ENCODE measurements at places on chromosomes 16 and 17.

DNA sequence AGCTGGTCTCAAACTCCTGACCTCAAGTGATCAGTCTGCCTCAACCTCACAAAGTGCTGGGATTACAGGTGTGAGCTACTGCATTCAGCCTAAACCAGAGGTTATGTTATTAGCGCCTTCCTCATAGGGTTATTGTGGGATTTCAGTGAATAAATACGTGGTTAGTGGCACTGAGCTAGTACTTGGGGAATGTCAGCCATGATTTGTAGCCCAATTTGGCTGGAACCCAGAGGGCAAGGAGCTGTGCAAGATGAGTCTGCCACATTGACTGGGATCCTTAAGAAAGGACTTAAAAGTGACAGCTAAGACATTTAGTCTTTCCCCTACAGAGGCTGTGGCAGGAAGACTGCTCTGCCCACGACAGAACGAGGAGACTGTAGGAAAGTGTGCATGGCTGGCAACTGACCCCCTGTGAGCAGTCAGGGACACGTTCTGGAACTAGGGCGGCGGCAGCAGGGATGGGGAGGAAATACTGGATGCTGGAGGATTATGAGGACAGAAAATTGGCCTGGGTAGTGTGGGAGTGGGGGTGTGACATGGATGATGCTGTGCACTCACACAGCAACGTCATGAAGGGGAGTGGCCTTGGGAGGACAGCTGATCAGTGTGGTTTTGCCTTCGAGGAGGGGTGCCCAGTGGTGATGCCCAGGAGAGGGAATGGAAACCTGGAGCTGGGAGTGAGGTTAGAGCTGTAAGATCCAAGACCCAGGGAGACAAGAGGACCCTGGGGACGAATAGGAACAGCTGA lies 14.6 kb downstream of the ATP5PD start:
- peak; percentile 53 for DNase-seq
- peaks cover 43% of the 10 kb centered on the region for H3K4me1 ChIP-seq
- no peaks in the 10 kb centered on the region for H3K36me3 ChIP-seq

DNA sequence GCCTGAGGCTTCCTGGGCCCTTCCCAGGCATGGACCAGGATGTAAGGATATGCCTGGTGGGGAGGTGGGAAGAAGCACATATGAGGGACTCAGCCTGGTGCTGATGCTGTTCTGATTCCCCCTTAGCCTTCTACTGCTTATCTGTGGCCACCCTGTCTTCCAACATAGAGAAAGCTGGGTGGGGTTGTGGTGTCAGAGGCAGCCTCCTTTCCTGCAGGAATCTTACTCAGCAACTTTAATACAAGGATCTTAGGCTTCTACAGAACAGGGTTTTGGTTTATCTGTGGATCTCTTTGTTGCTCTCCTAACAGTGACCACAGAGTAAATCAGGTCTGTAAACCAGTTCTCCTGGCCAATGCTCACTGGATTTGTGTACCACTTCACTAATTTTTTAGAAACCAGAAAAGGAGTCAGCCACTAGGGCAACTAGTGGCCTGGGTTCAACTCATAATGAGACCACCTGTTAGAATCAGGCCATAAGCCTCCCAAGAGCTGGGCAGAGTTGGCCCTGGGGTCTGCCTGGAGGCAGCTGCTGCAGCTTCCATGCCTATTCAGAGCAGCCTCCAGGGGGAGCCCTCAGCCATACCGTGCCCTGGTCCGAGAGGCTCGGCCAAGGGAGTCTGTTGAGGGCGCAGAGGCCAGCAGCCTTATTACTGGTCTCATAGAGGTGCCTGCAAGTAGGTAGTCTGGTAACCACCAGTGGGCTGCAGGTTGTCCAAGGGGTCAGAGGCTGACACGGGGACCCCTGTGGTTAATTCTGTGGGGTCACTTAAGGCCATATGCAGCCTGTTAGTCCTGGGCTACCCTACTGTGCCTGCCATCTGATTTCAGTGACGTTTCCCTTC lies 7.1 kb downstream of the HAS3 start:
- H3K4me1 ChIP-seq = peaks cover 3% of the 10 kb centered on the region
- H3K27ac ChIP-seq = no peak overlapping the region
- H3K4me3 ChIP-seq = no peak overlapping the region
- no peak for DNase-seq

DNA sequence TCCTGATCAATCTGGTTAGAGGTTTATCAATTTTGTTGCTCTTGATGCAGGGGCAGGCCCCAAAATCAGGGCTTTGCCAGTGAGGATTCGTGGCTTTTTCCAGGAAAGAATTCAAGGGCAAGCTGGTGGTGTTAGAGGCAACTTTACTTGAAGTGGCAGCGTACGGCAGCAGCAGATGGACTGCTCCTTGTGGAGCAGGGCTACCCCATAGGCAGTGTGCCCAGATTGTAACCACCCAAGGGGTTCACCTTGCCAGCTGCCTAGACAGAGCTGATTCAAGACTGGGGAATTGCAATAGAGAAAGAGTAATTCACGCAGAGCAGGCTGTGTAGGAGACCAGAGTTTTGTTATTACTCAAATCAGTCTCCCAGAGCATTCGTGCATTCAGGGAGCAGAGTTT lies 16.7 kb downstream of the DRC7 start:
- no peak overlapping the region for H3K4me3 ChIP-seq
- H3K27ac ChIP-seq = no peak overlapping the region
- no peaks in the 10 kb centered on the region for H3K4me1 ChIP-seq
- no peaks in the 10 kb centered on the region for H3K36me3 ChIP-seq
- DNase-seq = no peak

- no peaks in the 10 kb centered on the region for H3K36me3 ChIP-seq
- H3K27me3 ChIP-seq = no peaks in the 10 kb centered on the region
- no peak for DNase-seq
- no peaks in the 10 kb centered on the region for H3K4me1 ChIP-seq
Observed at GRCh38 chr17:19431691-19432090, 20.7 kb downstream of the RNF112 start.

- H3K4me3 ChIP-seq = no peak overlapping the region
- H3K36me3 ChIP-seq = no peaks in the 10 kb centered on the region
- no peak for DNase-seq
- no peaks in the 10 kb centered on the region for H3K4me1 ChIP-seq
- no peak overlapping the region for H3K27ac ChIP-seq
Observed at GRCh38 chr16:20844054-20844453, 37.7 kb downstream of the REXO5 start.

GRCh38 chr16:1990351-1991134 lies 773 bp downstream of the SYNGR3 start:
- peaks cover 21% of the 10 kb centered on the region for H3K4me1 ChIP-seq
- DNase-seq = no peak
- H3K36me3 ChIP-seq = peaks cover 14% of the 10 kb centered on the region

DNA sequence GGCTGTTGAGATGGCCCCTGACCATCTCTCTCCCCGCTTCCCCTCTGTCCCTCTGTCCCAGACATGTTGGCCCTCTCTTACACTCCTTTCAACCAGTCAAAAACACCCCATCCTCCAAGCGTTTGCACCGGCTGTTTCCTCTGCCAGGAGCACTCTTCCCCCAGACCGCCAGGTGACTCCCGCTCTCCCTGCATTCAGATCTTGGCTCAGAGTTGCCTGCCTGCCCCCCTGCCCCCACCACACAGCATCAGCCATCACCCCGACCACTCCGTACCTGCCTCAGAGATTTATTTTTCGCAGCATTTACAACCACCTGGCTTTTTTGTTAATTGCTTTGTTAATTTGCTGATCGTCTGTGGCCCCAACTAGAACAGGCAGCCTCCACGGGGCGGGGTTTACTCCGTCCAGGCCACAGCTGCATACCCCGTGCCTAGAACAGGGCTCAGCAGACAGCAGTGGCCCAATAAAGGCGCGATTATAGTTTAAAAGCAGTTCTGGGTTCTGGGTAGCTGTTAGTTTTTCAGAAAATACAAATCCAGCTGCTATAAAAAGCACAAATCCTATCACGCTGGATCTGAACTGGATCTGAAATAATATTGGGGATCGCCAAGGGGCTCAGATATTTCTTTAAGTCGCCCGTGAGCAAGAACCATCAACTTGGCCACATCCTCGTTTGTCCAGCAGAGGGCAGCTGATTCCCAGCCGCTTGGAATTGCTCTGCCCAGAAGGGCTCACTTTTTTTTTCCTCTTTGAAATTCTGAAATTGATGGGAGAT lies 173.6 kb downstream of the IRF8 start:
- no peak overlapping the region for H3K4me3 ChIP-seq
- no peaks in the 10 kb centered on the region for H3K4me1 ChIP-seq
- no peak overlapping the region for H3K27ac ChIP-seq
- no peak for DNase-seq
- H3K27me3 ChIP-seq = no peaks in the 10 kb centered on the region
- no peaks in the 10 kb centered on the region for H3K36me3 ChIP-seq

DNA sequence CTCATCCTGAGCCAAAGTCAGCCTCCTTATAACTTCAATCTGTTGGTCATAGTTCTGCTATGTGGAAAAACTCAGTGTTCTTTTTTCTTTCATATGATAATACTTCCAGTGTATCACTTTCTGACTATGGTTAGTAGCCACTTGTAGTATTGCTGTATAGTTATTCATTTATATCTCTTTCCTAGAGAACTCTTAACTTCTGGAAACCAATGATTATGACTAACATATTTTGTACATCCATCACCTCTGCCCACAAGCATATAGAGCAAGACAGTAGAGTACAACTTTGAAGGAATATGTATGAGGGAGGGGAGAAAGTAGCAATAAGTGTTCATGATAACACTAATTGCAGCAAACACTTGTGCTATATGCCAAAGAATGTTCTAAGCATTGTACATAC lies 38.6 kb downstream of the COX10 start:
- H3K27me3 ChIP-seq = no peaks in the 10 kb centered on the region
- no peak for DNase-seq
- no peaks in the 10 kb centered on the region for H3K4me1 ChIP-seq
- no peaks in the 10 kb centered on the region for H3K36me3 ChIP-seq

DNA sequence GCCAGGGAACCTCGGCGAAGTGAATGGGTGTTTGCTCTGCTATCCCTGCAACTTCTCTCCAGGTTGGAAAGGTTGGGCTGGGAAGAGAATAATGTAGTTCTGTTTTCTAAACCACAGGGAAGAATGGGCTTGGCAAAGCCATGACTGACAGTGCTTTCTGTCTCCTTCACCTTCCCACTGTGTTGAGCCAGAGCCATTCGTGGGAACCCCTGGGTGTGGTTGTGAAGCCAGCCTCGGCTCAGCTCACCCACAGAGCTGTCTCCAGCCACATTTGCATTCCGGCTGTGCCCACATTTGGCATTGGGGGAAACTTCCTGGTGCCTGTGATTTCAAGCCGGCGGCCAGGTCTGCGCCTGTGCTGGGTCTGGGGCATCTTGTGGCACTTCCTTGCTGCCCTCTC lies 39.9 kb downstream of the BAIAP2 start:
- no peaks in the 10 kb centered on the region for H3K36me3 ChIP-seq
- H3K4me1 ChIP-seq = no peaks in the 10 kb centered on the region
- H3K27ac ChIP-seq = no peak overlapping the region
- H3K4me3 ChIP-seq = no peak overlapping the region

DNA sequence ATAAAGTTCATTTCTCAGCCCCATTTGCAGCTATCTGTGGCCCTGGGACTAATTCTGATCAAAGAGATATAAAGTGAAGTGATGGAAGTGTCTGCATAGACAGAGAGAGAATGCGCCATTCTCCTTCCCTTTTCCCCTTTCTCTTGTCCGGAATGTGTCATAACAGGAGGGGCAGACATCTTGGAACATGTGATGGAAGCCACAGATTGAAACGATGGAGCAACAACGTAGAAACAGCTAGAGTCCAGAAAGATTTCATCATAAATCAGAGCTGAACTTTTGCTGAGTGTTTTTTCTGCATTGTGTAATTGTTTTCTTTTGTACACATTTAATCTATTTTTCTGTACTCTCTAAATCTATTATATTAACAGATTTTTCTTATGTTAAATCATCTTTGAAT lies 11.3 kb downstream of the ASGR1 start:
- no peaks in the 10 kb centered on the region for H3K4me1 ChIP-seq
- H3K36me3 ChIP-seq = no peaks in the 10 kb centered on the region
- H3K27me3 ChIP-seq = no peaks in the 10 kb centered on the region
- no peak for DNase-seq

DNA sequence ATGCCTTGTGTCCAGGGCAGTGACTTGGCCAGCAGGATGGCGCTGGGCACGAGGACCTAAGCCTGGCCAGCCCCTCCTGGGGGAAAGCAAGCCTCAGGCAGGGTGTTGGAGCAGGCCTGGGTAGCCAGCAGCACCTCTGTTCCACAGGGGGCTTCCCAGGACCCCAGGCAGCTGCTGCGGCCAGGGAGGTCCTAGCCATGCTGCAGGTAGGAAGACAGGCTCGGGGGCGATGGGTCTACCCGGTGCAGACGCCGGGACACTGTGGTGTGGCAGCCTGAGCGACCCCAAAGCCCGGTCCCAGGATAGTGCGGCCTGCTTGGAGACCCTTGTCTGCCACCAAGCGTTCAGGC lies 22.4 kb upstream of the AATK start:
- no peak overlapping the region for H3K4me3 ChIP-seq
- no peak for DNase-seq
- no peaks in the 10 kb centered on the region for H3K4me1 ChIP-seq

DNA sequence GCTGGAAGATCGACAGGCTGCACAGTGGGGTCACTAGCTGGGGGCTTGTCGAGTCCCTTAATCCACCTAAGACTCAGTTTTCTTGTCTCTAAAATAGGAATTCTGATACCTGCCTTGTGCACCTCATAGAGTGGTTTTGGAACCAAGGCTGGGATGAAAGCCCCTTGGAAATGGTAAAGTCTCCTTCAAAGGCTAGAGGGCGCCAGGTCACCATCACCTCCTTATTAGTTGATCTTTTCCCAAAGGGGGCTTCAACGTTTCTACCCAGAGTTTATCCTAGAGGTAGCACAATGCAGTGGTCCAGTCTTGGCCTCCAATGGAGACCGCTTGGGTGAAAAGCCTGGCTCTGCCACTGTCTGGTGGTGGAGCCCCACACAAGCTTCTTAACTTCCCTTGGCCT lies 158.2 kb downstream of the AIPL1 start:
- H3K36me3 ChIP-seq = no peaks in the 10 kb centered on the region
- no peaks in the 10 kb centered on the region for H3K4me1 ChIP-seq
- no peak for DNase-seq
- H3K27ac ChIP-seq = no peak overlapping the region

DNA sequence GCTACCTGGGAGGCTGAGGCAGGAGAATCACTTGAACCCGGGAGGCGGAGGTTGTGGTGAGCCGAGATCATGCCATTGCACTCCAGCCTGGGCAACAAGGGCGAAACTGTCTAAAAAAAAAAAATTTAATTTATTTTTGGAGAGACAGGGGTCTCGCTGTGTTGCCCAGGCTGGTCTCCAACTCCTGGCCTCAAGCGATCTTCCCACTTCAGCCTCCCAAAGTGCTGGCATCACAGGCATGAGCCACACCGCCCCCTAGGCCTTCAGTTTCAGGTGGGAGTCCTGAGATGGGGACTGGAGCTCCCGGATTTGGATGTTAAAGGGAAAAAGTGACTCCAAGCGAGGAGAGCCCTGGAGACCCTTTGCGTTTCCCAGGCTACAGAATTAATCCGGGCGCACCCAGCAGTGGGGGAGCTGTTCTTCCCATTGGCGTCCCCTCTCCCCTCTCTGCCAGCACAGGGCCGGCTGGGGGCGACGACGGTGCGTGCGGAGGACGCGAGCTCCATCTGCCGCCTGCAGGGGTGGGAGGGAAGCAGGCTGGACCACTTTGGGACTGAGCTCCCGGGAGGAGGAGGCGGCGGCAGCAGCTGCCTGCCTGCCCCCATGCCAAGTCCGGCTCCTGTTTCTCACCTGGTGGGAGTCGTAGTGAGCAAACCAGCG lies 49.3 kb upstream of the USP7 start:
- H3K4me1 ChIP-seq = no peaks in the 10 kb centered on the region
- DNase-seq = no peak
- no peaks in the 10 kb centered on the region for H3K27me3 ChIP-seq
- H3K36me3 ChIP-seq = no peaks in the 10 kb centered on the region
- no peak overlapping the region for H3K4me3 ChIP-seq
